Fibroblast of pulmonary artery (primary cell): ENCODE measurements at places on chromosomes 5 and 9.

- DNase-seq = no peak
Measured at GRCh38 chr5:38059876-38060275, 198.5 kb upstream of the EGFLAM start.

DNA sequence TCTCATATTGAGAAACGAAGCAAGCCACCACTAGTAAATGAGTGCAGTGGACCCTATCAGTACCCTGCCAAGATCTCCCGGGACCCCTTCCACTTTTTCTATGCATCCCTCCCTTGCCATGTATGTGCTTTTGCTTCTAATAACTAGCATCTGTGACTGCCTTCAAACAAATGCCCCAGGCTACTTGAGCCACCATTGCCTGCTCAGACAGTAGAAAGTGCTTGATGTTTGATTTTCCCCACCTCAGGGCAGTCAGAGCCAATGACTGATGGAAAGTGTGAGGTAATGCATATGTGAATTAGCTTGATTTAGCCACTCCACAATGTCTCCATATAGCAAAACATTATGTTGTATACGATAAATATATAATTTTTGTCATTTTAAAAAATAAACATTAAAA is 797.3 kb upstream of the ACO1 start:
- no peak for DNase-seq

GRCh38 chr5:9582406-9582805 is 36.5 kb upstream of the SEMA5A start:
- DNase-seq = no peak

DNA sequence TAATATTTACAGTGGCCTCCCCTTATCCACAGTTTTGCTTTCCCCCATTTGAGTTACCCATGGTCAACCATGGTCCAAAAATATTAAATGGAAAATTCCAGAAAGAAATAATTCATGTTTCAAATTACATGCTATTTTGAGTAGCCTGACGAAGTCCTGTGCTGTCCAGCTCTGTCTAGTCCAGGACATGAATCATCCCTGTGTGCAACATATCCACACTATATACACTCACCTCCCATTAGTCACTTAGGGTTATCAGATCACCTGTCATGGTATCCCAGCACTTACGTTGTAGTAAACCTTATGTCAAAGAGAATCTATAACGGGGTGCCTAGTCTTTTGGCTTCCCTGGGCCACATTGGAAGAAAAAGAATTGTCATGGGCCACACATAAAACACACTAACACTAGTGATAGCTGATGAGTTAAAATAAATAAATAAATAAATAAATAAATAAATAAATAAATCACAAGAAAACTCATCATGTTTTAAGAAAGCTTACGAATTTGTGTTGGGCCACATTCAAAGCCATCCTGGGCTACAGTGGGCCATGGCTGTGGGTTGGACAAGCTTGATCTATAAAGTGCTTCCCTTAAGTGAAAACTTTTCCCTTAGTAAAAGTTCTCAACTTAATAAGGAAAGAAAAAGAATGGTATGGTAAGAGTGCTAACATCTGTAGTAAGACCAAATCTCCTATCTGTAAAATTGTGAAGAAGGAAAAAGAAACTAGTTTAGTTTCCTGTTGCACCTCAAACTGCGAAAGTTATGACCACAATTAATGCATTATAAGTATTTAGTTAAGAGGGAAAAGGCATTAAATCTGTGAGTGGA is 15.9 kb upstream of the OMD start:
- DNase-seq = peak; percentile 65

- DNase-seq = peak; percentile 63
Measured at GRCh38 chr9:91207729-91208418, 153.8 kb downstream of the AUH start.
